KG1 (cell line): ENCODE measurements at places on chromosomes 11 and 22.

GRCh38 chr22:20221421-20222340 lies 46.4 kb downstream of the RTN4R start:
- DNase-seq = no peak

DNA sequence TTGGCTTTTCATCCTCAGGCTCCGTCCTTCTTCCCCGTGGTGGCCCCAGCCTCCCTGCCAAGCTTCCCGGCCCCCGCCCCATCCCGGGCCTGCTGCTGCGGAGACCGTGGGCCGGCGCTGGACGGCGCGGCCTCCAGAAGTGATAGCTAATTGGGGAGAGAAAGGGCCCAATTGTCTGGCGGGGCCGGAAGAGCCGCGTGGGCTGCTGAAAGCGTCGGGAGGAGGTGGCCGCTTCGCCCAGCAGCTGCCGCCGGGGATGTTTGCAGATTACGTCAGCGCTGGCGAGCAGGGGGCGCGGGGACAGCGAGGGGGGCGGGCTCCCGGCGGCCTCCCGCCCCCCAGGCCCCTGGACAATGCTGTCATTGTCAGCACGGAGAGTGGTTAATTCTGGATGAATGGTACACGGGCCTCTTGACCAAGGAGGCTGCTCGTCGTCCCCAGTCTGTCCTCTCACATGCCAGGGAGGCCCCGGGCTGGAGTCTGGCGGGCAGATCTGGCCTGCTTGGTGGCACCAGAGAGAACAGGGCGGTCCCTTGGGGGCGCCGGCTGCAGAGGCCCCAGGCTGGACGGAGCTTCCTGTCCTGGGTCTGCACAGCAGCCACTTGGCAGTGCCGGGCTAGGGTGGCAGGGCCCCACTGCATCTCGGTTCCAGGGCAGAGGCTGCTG lies 1.6 kb downstream of the SMIM38 start:
- no peak for DNase-seq

GRCh38 chr11:129737831-129738230 lies 77.8 kb upstream of the TMEM45B start:
- no peak for DNase-seq

DNA sequence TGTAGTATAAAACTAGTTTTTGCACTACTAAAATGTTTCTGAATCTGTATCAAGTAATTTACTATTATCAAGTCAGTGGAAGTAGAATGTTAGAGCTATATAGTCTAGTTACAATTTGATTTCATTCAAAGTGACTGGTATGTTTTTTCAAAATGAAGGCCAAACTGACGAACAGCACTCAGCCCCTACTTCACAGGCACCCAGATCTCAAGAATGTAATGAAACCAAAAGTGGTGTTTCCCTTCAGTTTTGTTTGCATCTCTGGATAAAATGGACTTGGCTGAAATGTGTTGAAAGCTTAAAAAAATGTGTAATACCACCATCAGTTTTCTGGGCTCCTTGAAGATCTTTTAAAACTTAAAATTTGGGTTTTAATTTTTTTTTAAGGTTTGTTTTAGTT lies 46.4 kb downstream of the QSER1 start:
- no peak for DNase-seq

DNA sequence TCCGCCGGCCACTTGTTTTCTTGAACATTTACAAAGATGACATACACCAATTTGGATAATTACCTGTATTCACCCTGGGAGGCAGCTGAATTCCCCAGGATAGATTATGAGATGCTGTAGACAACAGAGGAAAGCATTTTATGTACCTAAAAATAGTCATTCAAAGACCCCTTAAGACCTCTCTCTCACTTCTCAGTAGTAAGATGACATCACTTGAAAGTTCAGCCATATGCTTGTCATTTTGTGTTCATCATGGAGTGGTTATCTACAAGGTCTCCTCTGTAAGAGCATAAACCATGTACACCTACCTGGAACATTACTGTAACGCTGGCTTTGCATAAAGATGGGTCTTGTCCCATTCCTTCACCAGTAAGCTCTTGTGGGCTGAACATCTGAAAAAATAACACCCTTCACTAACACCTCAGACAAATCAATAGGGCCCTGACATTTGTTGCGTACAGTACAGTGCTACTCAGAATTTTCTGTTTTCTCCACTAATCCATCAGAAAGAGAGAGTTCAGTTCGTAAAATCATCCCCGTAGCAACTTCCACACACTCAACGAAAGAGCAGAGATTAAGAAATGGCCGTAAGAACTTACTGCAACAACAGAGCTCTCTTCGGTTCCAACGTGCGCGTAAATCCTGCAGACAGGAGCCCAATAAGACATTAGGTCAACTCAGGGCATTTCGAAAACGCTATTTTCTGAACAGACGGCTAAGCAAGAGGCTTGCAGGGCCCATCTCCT lies 15.6 kb upstream of the WDR74 start:
- no peak for DNase-seq

DNA sequence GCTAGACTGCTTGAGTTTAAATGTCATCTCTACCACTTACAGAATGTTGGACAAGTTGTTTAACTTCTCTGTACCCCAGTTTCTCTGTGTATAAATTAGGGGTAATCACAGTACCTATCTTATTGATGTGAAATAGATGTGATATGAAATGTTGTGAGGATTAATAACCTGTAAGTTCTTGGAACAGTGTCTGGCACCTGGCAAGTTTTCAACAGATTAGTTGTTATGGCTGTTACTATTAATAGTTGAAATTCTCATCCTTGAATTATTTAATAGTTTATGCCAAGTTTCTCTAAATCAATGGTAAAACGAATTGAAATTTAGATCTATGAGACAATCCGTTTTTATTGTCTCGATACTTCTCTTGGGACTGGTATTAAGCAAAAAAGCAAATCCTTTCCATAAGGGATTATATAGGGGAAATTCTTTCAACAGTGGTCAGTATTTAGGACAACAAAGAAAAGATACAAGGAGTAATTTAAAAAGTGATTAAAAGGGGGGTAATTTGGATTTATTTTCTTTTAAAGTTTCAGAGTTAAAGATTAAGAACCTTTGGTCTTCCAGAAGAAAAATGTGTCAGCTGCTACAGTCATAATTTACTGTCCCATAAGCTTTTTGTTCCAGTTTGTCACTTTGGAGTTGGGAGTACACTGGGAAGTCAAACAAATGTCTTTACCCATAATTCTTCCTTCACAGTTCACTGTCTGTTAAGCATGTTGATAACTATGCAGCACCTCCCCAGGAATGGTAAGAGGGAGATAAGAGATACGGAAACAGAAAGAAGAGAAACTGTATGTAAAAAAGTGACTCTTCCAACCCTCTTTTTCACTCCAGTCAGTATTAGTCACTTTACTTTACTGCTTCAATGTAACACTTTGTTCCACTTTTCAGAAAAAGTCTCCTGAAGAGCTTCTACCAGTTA lies 13.2 kb downstream of the PDE3B start:
- no peak for DNase-seq

- DNase-seq = no peak
Measured at GRCh38 chr22:49037701-49038245, 789.9 kb downstream of the BRD1 start.

DNA sequence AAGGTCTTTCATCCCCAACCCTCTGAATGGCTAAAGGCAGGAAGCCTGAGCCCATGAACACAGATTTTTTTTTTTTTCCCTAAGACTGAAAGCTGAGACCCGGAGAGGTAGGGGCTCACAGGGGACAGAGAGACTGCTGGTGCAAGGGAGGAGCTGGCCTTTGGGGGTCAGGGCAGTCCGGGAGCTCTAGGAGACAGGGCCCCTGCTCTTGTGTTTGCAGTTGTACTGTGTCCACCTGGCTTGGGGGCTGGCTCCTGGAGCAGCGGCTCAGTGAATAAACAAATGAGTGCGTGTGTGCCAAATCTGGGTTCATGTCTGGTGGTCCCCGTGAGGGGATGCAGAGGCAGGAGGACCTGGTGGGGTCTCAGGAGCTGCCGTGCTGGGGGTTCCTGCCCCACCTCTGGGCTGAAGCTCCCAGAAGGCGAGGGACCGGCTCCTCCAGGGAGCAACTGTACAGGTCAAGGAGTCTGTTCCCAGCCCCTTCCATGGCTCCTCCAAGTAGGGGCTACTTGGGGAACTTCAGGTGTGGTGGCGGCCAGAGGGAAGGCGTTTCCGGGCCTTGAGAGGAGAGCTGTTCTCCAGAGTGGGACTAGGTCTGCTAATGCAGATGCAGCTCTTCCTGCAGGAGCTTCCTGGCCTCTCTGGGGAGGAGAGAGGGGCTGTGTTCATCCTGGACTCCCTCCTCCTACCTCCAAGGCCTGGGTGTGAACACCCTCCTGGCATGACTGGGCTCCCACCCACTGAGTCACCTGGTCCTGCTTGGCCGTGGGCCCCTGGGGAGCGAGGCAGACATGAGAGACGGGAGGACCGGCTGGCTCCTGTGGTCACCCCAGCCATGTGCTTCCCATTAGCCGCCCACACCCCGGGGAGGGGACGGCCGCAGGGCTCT lies 57.6 kb downstream of the FBXO7 start:
- DNase-seq = no peak

DNA sequence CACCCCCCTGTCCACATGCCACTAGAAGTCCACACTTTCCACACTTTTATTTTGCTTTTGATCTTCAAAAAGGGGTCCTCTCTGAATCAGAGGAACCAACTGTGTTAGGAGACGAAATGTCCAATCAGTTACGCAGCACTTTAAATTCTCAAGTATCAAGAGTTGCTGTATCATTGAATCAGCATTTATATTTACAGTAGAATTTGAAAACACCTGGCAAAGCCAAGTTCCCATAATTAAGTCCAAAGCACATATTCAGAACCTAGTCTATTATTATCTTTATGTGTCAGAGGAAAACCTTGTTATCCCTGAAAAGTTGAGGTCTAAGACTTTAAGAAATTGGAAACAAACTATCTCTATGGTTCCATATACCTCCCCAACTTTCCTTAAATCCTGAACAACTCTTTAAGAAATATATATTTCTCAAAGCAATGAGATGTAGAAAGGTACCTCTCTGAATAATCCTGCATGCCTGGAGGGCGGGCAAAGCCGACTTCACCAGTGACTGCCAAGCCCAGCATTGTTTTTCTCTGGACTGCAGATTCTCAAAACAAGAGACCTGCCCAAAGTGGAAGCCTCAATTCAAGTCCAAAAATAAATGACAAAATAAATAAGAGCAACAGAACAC lies 75.9 kb upstream of the ARFGAP3 start:
- DNase-seq = no peak

DNA sequence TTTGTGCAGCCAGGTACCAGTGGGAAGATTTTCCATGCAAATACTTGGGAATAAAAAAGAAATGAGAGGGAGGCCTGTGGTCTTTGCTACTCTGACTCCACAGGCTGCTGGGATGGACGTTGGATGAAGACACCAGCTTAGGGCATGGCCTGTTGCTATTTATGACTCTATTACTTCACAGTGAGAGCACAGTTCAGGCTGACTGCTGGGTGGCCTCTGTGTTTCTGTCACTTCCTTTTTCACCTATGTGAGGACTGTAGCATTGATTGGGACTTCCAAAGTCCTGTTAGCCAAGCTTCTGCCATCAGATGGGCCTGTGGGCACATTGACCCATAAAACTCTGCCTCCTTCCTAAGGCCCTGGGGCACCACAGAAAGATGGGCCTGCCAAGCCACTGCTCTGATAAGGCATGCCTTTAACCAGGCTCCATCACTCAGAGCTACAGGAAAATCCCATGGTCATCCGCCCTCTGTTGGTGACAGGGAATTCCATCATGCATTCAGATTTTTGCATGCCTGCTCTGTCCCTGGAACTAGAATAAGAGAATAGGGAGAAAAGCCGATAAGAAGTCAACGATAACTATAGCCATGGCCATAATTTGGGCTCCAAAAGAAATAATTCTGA lies 64.6 kb downstream of the KCNJ1 start:
- DNase-seq = no peak

DNA sequence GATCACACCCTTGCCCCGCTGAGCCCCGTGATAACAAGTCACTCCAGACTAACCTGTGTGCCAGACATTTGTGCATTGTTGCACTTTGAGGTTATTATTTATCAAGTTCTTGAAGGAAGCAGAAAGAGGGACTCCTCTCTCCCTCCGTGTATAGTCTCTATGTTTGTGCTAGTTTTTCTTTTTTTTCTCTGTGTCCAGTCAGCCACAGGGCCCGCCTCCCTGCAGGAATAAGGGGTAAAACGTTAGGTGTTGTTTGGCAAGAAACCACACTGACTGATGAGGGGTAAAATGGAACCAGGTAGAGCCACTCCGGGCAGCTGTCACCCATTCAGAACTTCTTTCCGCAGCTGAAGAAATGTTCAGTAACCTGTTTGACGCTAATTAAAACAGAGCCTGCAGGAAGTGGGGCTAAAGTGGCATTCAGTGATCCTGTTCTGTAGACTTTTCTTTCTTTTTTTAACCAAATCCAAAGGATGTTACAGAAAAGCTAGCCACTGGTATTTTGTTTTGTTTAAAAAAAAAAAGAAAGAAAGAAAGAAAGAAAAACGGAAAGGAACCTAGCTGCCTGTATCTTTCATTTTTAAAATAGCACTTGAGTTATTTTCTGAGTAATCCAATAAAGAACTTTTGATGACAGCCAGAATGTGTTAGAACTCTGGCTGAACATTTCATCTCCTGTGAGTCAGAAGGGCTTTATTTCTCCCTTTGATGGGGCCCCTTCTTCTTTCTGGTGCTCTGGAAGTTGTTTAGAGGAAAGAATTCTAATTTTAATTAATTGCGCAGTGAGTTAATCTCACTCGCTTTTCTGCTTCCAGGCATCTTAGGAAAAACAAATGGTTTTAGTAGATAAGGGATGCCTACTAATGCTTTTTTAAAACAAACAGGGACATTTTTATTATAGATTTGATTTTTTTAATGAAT lies 58.2 kb downstream of the COMMD9 start:
- DNase-seq = no peak

DNA sequence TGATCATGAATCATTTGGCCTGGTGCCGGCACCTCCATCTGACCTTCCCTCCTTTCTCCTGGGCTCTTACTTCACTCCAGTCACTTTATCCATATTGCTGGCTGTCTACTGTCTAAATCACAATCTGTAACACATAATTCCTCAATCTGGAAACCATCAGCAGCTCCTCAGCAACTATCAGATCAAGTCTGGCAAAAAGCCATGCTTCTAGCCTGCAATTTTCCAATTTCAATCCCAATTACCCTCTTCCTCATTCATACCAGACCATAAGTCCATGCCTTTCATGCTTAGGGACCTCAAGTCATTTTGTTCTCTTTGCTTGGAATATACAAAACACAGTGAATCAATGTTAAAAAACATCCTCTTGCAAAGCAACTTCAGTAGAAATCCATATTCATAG lies 882.8 kb upstream of the ANO3 start:
- DNase-seq = no peak

DNA sequence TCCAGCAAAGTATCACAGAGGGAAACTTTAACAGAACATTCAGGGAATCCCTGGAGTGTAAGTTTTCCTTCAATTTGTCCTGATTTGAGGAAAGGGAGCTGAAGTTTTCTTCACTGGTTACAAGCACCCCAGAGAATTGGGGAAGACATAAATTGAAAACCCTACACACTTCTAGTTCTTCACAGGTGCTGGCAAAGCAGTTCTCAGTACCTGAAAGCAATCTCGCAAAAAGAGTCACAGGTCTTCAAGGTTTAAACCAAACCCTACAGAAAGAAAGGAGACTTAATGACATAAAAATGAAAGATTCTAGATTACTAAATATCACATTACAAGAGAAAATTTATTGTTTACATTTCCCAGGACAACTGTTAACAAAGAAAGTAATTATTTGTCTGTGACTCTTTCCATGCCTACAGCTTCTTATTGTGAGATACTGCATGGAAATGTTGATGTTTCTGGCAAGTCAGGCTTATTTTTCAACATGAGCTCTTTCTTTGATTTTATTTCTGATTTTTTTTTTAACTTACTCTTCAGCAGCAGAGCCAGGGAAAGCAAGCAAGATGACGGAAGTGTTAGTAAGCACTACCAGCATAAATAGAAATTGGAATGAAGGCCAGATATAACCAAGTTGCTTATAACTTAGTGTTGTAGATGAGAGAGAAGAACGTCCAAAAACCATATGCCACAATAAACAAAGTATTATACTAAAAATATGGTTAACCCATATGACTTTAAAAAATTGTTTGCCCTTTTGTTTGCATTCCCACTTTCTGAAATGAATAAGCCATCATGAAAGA lies 44.1 kb downstream of the FANCF start:
- DNase-seq = no peak
